Dermis microvascular lymphatic vessel endothelial cell (primary cell): ENCODE measurements at places on chromosomes 5 and 9. TPM values are rescaled to one million over a fixed set of nuclear protein-coding genes. Genes with fewer than 3 reads are reported as not detected.

The SHISAL2B gene
- not detected in 2 replicates for total RNA-seq

GRCh38 chr9:29802454-29802853 lies 2229.2 kb upstream of the C9orf72 start:
- DNase-seq: no peak

GRCh38 chr5:68345171-68345570 lies 129.6 kb downstream of the PIK3R1 start:
- no peak for DNase-seq

DNA sequence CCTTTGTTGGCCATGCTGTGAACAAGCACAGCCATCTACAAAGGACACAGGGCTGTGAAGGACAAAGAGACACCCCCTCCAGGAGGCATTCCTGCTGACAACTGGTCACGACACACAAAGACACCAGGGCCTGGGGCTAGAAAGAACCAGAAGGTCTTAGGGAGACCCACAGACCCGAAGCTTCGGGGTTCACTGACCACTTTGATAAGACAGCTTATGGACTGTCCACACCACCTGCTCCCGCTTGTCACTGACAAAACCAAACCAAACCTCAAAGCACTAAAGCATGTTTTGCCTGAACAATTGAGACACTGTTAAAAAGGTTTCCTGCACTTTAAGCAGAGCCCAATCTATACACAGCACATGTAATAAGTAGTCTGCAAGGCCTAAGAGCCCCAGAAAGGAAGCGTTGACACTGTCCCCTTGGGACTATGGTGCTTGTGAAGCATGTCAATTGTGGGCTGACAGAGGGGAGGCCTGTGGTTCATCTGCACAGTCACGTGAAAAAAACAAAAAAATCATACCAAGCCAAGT lies 185.0 kb downstream of the GAPVD1 start:
- no peak for DNase-seq

DNA sequence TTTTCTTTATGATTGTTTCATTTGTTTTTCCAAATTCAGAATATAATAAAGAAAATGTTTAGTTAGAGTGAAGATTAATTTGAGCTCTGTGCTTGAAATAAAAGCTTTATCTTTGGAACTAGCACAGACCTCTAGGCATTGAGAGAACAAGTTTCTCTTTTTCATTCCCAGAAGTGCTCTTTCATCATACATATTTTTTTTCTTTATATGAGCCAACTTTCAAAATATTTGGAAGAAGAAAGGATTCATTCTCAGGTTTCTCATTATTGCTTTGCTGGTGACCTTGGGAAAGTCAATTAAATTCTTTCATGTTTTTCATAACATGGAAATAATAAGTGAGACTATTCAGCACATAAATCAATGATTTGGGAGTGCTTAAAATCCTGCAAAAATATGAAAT lies 16.8 kb downstream of the CTXN3 start:
- no peak for DNase-seq

DNA sequence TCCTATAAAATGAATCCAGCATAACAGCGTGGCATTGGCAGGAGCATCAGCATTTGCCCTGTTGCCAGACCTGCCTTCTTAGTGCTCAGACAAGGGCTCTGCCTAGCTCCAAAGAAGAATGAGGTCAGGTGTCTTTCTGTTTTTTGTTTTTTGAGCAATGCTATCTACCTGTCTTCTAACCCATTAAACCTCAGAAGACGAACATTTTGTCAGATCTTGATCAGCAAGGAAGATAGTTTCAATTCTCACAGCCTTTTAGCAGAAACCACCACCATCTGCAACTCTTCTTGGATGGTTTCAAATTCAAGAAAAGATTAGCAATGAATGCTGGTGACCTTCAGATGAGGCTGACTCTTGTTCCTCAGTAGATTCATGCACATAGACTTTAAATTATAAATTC lies 103.5 kb upstream of the IQGAP2 start:
- no peak for DNase-seq

GRCh38 chr9:133029994-133030316 lies 842 bp upstream of the GTF3C5 start:
- no peak for DNase-seq

GRCh38 chr9:130409246-130409645 lies 35.5 kb upstream of the ASS1 start:
- DNase-seq: no peak

The KCNV2 gene
- total RNA-seq: not detected in 2 replicates

DNA sequence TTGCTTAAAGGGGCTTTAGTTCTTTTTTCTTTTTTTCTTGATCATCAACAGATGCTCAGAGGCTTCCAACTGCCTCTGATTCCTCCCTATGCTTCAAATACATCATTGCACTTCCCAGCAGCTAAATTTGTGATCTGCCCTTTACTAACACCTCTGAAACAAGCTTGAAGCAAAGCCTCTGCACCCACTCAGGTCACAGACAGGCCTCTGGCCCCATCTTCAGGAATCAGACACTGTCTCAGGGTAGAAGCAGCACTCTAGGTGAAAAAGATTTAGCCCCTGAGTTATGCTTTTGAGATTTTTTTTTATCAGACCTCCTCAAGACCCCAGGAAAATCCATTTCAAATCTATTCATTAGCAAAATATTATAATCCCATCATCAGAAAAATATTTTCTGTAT lies 91.5 kb downstream of the MAMDC2 start:
- DNase-seq: no peak

- peak; percentile 26 for DNase-seq
Observed at GRCh38 chr9:20729523-20729922, 45.5 kb downstream of the FOCAD start.

DNA sequence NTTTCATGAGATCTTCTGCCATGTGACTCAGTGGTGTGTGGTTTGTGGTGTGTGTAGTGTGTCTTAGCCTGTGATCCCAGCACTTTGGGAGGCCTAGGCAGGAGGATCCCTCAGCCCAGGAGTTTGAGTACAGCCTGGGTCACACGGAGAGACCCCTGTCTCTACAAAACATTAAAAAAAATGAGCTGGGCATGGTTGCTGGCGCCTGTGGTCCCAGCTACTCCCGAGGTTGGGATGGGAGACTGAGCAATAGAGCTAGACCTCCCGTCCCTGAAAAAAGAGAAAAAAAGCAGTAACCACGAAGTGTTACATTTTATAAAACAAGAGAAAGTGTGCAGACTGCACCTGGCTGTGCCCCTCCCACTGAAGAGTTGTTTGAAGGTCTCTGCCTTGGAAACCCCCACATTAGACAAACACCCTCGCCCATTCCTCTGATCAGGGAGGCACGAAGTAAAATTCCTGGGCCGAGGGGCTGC lies 21.2 kb upstream of the RNU6ATAC start:
- DNase-seq: no peak

DNA sequence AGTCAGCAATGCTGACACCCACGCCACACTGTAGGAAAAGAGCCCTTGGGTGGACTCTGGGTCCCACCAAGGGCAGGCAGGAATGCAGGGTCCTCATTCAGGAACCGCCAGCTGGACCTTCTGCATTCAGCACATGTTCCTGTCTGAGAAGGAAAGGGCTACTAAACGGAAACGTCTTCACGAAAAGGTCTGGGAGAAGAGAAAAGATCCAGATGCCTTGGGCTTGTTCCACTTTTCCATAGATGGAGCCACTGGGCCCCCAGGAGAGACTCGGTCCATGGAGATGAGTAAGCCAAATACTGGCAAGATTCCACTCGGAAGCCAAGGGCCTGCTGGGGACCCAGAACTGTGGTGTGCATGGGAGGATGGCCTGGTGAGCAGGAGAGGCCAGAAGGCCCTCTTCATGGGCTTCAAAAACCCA lies 38.4 kb downstream of the LHFPL2 start:
- no peak for DNase-seq

The IL9 gene
- not detected in 2 replicates for total RNA-seq

The SLC22A4 gene
- 3.7 and 5.7 TPM in 2 replicates for total RNA-seq

- no peak for DNase-seq
Observed at GRCh38 chr5:178477802-178478201, 112.4 kb downstream of the COL23A1 start.

DNA sequence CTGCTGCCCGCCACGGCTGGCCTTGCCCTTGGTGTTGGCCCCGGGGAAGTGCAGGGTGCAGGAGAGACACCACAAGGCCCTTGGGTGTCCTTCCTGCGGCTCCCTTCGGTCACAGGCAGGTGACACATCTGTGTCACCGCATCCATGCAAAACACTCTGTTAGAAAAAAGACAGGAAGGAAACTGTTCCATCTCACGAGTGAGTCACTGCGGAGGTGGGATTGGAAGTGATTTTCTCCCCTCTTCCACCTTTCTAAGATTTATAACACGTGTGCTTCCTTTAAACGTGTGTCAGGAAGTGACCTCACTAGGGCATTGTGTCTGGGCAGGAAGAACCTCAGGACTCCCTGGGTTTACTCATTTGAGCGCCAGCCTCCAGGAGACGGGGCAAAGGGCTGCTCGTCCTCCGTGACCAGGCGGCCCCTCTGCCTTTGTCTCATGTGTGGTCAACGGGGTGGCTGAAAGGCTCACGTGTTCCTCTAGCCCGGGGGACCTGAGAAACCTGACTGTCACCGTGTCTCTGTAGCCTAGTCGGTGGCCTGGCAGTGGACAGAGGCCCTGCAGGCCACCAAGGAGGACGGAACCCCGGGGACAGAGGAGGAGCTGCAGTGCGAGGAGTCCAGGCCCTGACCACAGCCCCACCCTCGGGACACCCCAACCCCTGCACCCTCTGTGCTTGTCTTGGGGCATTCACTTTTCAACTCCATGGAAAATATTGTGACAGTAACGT lies 4.9 kb upstream of the LCN1 start:
- DNase-seq: peak; percentile 85

GRCh38 chr5:74660873-74661272 lies 20.3 kb upstream of the ENC1 start:
- no peak for DNase-seq

GRCh38 chr9:78585909-78586308 lies 289.0 kb downstream of the PSAT1 start:
- DNase-seq: no peak

DNA sequence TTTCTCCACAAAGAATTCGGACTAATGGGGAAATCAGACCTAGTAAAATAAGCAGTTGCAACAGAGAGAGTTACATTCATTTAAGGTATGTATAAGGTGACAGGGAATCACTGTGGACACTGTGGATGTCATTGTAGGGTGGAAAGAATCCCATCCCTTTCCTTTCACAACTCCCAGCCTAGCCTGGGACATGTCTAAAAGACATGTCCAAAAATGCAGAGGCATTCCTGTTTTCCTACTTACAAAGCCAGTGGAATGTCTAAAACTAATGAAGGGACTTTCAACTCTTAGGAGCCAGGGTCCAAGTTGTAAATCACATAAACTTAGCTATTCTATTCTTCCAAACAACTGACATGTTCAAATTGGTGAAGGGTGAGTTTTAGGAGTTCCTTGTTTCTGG lies 511.0 kb downstream of the PRELID2 start:
- DNase-seq: no peak

DNA sequence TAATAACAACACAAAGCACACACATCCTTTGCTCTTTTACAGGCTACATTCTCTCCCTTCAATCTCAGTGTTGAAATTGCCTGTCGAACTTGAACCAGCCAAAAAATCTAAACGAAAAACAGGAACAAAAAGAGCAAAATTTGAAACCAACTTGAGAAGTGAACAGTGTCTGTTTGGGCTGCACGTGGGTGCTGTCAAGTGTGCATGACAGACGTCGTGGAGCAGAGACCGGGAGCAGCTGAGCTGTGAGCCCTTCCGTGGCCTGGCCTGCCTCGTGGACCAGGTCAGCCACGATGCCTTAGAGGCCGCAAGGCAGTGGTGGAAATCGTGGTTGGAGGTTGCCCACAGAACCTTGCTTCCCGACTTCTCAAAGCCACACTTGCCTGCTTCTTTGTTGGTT lies 34.8 kb upstream of the DENND1A start:
- DNase-seq: no peak

- peak; percentile 50 for DNase-seq
Observed at GRCh38 chr9:105694848-105695581, 674 bp downstream of the TMEM38B start.

DNA sequence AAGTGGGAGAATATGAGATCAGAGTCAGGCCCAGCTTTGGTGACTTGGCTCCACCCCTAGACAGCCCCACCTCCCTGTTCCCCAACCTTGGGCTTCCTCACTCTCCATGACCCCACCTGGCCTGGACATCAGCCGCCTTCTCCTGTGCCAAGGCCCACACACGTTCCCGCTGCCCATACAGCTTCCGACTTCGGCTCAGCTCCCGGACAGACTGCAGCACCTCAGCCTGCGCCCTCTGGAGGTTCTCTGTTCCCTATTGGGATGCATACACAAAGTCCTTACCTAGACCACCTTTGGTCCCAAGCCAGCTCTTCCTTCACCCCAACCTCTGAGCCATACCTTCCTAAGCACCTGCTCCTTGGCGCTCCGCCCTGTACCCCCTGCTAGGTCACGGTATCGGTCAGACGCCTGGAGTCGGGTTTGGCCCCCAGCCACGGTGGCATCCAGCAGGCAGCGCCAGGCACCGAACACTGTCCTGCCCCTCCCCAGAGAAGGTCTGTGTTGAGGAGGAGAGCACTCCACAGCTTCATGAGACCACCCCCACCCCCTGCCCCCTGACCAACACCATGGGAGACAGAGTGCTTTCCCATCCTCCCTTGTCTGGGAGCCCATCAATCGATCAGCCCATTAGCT lies 2.0 kb downstream of the FCHSD1 start:
- DNase-seq: no peak

The PDCD1LG2 gene
- 0.51 and 0.77 TPM in 2 replicates for total RNA-seq

DNA sequence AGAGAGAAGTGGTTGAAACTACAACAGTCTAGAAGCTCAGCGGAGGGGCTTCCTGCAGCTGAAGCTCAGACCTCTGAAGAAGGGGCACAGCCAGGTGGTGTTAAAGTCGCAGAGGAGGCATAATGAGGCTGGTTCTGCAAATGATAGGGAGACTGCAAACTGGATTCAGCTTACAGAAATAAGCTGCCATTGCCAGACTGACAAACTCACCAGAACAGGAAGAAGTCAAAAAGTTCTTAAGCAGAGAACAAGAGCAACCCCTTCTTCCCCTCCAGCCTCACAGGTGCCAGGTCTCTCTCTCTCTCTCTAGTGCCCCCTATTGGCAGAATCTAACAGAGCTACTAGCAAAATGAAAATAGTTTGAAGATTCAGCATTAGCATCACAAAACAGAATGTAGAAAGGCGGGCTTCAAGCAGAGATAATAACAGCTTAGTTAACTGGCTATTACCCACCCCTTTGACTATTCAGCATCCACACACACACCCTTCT lies 76.7 kb downstream of the GRAMD2B start:
- DNase-seq: no peak

DNA sequence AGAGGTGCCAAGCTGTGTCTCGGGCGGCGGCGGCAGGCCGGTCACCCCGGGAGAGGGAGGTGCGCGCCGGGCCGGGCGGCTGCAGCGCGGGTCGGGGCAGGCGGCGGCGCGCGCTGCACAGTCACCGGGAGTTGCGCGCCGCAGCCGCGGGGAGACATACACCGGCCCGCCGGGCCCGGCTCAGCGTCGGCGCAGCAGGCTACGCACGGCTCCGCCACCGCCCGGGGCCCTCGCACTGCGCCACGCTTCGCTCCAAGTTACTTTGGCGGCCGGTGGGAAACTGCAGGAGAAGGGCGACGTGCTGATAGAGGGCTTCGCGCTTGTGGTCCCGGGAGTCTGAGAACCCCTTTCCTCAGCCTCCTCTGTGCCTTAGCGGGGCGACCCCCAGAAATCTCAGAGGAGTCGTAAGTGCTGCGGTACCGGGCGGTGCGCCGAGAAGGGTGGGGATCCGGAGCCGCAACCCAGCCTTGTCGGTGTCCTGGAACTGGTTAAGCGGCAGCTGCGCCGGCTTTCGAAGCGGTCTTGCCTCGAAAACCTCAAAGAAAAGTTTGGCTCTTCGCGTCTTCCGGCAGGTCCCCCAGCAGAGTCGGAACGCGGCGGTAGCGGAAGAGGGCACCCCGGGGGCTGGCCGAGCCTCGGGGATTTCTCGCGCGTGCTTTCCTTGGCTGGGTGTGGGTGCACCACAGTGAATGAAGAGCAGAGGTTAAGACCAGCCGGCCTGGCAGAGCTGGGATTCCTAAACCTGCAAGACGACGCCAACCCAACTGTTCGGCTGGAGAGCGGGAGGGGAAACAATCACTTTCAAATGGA lies at the start of gene EFNA5:
Gene EFNA5 (minus strand): TSS at position 6 of the 810 bp plus-strand sequence.
- DNase-seq: peak; percentile 48
